Right hindlimb (tissue), 1 donor: ENCODE measurements at places on chromosomes 2 and 18.

DNA sequence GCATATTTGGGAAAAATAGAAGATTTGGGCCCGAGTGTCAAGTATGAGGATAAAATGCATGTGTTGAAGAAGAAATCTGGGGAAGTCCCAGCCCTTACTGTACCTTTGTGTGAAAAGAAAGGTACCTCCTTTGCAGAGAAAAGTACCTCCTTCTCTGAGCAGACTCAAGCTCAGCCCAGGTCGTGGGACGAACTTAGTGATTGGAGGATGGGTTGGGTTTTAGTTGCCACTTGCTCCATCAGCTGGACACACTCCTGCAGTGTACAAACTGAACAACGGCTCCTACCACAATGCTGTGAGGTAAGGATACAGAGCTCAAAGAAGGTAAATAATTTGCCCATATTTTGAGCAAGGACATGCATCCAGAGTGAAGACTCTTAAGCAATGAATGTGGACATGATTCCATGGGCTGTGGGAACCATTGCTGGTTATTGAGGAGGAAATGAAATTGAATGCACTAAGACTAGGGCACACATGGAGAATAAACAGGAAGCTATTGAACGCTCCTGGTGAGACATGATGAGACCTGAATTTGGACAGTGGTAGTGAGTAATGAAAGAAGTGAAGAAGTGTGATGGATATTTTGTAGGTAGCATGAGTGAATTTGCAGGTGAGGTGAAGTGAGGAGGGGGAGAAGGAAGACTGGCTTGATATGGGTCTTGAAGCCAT is 49.8 kb upstream of the IL1RL1 start:
- no peak for DNase-seq

GRCh38 chr18:45712061-45712460 is 11.9 kb upstream of the SLC14A1 start:
- no peak for DNase-seq

DNA sequence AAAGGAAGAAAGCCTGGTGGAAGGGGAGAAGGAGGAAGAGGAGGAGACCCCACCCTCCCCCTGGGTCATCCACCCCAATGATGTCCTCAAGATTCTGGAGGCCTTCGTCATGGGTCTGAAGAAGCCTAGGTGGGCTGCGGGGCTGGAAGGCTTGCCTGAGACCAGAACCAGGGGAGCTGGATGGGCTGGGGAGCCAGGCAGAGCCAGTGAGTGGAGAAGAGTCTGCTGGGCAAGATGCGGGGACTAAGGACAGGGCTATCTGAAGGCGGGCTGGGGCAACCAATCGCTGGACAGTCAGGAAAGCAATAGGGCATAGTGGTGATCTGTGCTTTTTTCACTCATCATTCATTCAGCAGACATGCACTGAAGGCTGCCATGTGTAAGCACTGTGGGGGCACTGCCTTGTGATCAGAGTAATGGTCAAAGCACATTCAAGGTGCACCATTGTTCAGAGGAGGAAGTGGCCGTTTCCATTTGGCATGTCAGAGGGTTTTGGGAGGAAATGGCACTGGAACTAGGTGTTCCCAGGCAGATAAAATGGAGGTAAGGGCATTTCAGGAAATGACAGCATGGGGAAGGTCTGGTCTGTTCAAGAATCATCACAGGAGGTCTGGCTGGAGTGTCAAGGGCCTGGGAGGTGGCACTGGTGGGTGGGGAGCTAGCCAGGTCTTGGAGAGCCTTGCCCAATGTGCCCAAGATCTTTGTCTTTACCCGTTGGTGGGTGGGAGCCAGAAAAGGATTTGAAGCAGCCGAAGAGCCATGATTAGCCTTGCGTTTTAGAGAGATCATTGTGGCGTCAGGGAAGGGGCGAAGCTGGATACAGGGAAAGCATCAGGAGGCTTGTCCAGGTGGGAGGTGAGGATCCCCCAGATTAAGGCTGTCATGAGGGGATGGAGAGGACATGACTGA is 24.2 kb downstream of the OTOF start:
- no peak for DNase-seq

DNA sequence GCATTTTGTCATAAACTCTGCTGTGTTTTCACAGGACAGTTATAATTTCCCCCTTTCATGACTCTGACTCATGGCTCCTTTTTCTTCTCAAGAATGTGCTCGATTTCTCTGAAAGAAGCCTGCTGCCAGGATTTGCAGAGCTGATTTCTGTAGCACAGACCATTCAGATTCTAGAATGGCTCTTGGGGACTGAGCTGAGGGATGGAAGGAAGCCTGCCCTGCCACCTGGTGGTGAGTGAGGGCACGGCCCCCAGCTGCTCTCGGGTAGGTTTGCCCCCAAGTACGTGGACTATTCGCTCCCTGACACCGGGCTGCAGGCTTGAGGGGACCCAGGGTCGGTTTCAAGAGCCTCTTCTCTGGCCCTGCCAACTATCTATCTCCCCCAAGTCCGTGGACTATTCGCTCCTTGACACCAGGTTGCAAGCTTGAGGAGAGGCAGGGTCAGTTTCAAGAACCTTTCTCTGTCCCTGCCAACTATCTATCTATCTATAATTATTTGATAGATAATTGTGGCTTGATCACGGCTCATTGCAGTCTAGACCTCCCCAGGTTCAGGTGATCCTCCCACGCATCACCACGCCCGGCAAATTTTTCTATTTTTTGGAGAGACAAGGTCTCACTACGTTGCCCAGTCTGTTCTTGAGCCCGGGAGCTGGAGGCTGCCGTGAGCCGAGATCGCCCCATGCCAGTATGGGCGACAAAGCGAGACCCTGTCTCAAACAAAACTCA is 1.4 kb upstream of the SMYD5 start:
- peak; percentile 62 for DNase-seq

GRCh38 chr18:79317703-79318102 is 78.0 kb upstream of the NFATC1 start:
- DNase-seq = no peak

DNA sequence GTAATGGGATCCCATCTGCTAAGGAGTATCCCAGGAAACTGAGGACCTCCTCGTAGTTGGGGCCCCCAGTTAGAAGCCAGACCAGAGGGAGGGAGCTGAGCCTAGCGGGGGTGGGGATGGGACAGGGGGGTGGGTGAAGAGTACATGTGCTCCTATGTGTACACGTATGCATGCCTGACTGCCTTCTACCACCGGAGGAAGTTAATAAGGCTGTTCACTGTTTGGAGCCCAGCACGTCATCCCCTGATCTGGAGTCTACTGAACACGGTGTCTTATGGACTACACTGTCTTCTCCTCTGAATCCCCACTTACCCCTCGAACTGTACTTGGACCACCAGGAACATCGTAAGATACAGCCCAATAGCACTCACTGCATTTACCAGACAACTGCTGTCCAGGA is 68.5 kb downstream of the SFXN5 start:
- no peak for DNase-seq

- DNase-seq = no peak
These were observed 6.0 kb downstream of the COMMD1 start for GRCh38 chr2:61911510-61911909.

- DNase-seq = no peak
These were observed 135.0 kb downstream of the WDSUB1 start for GRCh38 chr2:159151198-159152127.

DNA sequence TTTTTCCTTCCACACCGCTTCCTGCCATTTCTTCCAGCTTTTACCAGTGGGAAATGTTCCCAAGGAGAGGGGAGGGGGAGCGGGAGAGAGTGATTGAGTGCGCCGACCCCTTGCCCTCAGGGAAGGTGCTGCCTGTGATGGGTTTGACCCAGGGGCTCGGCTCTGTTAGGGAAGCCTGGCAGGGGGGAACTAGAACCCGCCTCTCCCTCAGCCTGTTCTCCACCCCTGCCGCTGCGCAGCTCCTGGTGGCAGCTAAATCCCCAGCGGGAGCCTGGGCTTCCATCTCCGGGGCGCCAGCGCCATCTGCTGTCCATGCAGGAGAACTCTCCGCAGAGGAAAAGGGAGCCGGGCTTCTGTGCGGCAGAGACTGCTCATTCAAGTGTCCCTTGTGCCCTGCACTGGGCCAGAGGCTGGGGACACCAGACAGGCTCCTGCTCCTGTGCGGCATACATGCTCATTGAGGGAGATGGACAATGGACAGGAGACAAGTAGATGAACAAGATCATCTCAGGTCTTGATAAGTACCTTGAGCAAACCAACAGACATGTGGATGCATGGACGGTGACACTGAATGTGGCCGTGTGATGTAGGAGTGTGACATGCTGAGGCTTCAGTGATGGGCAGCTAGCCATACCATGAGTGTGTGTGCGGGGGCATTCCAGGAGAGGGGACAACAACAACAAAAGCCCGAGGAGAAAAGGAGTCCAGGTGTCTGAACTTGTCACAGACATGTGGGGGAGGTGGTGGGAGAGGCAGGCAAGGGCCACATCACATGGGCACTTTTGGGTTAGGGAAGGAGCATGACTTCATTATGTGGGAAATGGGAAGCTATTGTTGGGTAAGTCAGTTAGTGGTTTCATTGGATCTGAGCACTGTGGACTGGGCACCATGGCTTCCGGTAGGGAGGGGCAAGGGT is 13.3 kb downstream of the CHPF start:
- peak; percentile 90 for DNase-seq

DNA sequence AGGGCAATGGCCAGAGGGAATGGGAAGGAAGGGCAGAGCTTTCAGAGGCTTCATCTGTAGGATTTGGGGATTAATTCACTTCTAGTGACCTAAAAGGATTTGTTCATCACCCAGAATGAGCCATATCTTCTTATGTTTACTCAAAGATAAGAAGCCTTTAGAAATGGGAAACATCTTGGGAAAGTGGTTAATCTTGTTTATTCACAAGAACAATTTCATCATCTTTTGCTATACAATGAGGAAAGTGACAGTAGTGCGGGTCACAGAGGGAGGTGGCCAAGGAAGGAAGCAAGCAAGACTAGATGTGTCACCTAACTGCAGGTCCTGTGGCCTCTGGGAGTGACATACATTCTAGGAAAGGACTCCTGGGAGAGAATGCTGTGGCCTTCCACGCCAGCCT is 140.4 kb upstream of the ALPP start:
- DNase-seq = no peak

DNA sequence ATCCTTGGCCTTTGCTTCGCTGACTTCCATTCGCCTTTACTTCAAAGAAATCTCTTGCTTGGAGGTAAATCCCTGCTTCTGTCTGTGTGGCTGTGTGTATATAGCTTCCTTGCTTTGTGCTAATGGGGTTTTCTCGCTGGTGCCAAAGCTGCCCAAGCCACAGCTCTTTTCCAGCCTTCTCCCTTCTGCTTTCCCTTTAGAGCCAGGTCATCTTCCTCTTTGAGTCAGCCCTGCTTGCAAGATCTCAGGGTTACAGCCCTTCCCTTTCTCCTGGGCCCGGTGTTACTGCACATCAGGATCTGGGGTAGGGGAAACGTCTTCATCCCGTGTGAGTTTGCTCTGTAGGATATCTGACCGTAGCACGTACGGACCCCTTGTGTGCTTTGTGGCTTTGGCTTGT is 19.1 kb downstream of the EIF4E2 start:
- no peak for DNase-seq

GRCh38 chr2:178479275-178479616 is 846 bp upstream of the FKBP7 start:
- no peak for DNase-seq

- DNase-seq = peak; percentile 17
These were observed 5.4 kb upstream of the TDRD15 start for GRCh38 chr2:21118302-21118920.

DNA sequence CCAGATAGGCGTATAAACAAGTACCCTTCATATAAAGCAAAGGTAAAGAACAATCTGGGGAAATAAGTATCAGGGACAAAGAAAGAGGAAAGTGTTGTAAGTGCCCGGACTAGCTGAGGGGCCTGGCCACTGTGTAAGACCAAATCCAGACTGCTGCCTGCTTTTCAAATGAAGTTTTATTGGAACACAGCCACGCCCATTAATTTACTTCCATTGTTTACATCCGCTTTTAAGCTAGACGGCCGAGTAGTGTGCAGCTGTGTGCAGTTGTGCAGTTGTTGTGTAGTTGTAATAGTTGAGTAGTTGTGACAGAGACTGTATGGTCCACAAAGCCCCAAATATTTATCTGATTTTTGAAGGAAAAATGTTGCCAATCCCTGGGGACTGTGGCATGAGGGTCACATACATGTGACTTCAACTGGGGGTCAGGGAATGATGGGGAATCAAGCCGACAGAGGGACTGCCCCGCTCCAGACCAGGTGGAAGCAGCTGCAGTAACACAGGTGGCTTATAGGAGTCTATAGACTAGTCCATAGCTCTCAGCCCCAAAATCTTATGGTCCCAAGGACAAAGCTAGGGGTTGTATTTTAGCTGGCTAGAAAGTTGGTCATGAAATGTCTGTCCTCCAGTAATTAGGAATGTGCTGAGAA is 30.0 kb downstream of the FHL2 start:
- DNase-seq = no peak

- DNase-seq = peak; percentile 71
These were observed 13.2 kb downstream of the PRELID3A start for GRCh38 chr18:12420821-12421421.

DNA sequence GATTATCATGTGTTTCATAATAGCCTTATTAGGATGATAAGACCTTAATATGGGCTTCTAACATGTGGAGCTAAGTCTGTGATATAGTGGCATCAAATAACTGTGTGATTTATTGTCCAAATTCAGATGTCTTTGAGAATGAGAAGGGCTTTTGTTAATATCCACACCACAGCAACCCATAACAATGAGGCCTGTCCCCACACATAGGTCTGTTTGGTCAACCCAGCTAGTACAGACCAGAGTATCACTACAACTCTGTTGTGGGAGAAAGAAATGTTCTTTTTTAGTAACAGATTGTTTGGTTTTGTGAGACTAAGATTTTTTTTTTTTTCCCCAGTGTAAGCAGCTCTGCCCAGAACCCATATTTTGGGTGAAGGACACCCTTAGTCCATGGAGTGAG is 439.2 kb downstream of the PIK3C3 start:
- no peak for DNase-seq

- no peak for DNase-seq
These were observed 257.8 kb upstream of the STON1 start for GRCh38 chr2:48272199-48272598.

GRCh38 chr18:76572518-76573247 is 77.6 kb upstream of the ZNF516 start:
- DNase-seq = no peak

GRCh38 chr2:154457286-154457685 is 241.2 kb upstream of the KCNJ3 start:
- DNase-seq = no peak

- no peak for DNase-seq
These were observed 19.2 kb upstream of the SEH1L start for GRCh38 chr18:12928641-12929040.

DNA sequence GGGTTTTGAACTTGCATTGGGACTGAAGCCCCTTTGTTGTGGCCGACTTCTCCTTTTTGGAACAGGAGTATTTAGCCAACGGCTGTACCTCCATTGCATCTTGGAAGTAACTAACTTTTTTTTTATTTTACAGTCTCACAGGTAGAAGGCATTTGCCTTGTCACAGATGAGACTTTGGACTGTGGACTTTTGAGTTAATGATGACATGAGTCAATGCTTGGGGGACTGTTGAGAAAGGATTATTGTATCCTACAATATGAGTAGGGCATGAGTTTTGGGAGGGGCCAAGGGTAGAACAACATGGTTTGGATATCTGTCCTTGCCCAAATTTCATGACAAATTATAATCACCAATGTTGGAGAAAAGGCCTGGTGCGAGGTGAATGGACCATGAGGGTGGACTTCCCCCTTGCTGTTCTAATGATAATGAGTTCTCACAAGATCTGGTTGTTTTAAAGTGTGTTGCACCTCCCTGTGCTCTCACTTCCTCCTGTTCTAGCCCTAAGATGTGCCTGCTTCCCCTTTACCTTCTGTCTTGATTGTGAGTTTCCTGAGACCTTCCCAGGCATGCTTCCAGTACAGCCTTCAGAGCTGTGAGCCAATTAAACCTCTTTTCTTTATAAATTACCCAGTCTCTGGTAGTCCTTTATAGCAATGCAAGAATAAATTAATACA is 1269.4 kb upstream of the CHAC2 start:
- no peak for DNase-seq

GRCh38 chr2:226730481-226730880 is 69.1 kb downstream of the IRS1 start:
- no peak for DNase-seq
